Activated CD4-positive, alpha-beta T cell treated with anti-CD3 and anti-CD28 coated beads, Interleukin-2, amount 10 ng/mL, durations not matched to agents 24 days and 14 days (primary cell): ENCODE measurements at places on chromosomes 5 and 9. TPM values are rescaled to one million over a fixed set of nuclear protein-coding genes. Genes with fewer than 3 reads are reported as not detected.

DNA sequence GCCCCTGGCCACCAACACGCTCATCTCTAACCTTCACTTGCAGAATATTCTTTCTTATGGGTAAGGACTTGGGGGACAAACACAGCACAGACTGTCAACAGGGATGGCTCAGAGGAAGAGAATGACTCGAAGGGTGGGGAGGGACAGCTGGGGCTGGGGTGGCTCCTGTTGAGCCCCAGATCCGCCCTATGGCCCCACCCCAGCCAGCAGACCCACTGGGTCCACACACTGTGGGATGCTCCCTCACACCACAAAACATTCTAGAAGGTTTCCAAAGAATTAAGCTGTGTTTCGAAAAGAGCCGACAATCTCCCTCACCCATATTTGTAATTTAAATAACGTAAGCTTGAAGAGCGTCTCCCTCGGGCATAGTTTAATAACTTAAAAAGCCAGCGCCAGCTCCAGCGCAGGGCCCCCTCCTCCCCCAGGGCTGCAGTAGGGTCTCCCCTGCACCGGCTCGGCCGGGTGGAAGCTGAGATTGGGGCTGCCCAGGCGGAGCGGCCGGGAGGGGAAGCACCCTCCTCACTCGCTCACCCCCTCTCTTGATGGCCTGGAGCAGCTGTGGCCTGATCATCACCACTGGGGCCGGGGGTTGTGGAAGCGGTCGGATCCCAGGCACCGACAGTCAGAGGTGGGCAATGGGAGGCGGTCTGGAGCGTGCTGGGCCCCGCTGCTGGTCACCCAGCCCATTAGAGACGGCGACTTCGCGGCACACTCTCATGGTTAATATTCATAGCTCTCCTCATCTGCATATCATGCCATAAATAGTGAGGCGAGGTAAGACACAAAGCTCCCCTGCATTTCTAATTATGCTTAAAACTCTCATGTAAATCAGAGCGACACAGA lies 37.6 kb downstream of the NACC2 start:
- DNase-seq = no peak

DNA sequence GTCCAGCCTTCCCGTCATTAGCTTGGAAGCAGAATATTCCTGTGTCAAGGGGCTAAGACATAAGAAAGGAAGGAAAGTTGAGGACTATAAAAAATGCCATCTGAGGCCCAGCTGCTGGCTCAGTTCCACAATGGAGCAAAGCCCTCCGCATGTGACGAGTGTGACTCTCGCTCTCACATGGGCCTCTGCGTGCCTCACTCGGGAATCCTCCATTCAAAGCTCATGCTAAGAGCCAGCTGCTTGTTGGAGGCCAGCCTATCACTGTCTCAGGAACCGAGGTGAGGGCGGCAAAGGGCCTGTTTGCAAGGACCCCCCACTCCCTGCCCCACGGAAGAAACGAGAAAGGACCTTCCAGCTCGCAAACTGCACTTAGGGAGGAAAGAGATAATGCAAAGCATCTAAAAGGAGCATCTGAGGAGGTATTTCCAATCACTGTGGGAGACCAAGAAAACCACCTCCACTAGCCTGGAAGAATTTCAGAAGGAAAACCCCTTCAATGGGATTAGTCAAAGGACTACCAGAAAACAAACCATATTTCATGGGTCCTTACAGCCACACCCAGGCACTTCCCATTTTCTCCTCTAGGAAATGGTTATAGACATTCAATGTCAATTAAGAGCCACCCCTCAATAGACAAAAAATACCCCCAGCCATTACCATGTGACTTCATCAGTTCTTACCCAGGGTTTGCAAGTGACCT lies 95.3 kb downstream of the PRRT1B start:
- DNase-seq = no peak

DNA sequence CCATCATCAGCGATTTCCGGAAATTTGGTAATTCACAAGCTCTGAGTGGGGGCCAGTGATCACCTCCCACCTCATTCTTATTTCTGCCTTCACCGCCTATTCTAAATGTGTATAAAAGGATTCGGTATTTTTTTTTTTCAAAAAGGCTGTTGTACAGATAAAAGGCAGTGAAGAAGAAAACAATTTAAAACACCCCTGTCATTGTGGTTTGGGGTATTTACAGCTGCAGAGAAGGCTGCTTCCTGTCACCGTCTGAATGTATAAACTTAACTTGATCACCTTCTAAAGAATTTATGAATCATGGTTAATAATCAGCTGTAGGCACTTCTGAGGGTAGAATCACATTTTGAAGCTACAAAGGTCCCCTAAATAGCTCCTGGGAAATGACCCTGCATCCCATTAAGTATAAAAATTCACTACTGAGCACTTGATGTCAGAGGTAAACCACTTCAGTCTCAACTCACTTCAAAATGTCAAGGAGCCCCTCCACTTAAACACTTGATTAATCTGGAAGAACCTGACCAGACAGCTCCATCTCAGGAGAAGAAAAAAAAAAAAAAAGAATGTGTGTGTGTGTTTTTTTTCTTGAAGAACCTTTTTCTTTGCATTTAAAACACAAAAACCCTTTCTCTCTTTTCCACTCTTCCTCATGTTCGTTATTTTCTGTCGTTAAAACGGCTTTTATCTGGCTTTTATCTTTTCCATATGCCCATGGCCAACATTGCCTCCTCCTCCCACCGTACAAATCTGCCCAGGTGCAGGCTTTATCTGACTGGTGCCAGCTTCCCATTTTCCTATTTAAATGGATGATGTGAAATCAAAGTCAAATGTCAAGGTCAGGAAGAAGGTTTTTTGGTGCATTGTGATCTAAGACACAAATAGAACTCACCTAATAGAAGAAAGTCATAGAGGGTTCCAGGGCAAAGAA lies 291.2 kb downstream of the IRX1 start:
- DNase-seq = no peak

DNA sequence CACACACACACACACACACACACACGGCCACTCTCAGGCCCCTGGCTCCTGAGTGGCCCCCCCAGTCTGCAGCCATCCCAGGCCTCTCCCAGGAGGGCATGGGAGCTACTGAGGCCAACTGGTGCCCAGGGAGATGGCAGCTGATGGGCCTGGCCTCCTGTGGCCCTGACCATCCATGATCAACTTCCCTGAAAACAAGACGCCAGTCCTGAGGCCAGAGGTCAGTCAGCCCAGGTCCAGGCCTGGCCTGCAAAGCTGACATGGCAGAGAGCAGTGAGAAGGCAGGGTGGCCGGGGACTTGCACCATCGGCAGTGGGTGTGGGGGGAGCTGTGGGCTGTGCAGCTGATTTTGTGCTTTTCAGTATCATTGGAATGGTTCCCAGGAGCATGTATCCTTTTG lies 47.0 kb downstream of the SARDH start:
- DNase-seq = no peak

DNA sequence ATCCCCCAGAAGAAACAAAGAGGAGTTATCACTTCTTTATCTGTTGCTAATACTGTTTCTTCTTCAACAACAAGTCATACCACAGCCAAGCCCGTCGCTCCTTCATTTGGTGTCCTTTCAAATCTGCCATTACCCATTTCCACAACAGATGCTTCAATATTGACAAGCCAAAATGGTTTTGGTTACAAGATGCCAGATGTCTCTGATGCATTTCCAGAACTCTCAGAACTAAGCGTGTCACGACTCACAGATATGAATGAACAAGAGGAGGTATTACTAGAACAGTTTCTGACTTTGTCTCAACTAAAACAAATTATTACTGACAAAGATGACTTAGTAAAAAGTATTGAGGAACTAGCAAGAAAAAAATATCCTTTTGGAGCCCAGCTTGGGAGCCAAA lies 16.0 kb upstream of the HAND1 start:
- DNase-seq = no peak

DNA sequence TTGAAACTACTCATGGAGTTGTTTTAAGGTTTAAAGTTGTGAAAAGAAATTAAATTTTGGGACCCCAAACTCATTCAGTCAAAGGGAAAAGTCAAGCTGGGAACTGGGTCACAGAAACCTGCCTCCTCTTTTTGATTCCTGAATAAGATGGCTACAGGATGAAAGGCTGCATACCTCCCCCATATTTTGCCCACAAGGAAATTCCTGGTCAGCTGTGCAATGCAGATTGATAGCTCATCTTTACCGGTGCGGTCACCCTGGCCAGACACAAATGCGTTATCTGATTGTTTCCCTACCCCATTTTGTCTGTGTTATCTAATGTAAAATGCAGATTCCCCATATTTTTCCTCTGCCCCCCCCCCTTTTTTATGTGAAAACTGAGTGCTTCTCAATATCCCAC lies 1.3 kb downstream of the HAVCR2 start:
- DNase-seq = no peak

GRCh38 chr9:98034593-98035546 lies 21.7 kb upstream of the NANS start:
- DNase-seq = peak; percentile 96

DNA sequence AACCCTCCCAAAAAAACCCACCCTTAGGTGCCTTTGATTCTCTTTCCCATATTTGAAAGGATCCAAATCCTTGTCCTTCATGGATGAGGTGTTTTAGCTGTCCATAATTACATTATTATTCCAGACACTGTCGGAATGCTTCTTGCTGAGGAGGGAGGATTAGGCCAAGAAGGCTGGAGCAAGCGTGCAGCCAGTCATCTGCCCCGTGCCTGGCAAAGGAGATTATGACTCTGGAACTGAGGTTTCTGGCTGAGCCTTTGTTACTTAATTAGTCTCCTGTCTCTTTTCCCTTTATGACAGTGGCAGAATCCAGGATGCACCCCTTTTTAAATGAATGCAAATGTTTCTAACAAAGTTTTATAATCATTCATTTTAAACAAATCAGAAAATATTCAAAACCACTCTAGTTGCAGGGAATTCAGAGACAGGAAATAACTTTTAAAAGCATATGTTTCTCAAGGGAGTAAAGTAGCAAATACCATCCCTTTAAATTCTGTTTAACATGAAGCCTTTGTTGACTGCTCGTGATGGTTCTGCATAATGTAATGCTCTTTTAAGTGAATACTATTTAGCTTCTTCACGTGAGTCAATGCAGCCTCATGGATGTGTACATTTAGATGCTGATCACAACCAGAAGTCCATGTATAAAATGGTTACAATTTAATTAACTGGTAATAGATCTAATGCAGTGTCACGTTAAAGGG lies 69.8 kb downstream of the GALNT10 start:
- peak; percentile 37 for DNase-seq

DNA sequence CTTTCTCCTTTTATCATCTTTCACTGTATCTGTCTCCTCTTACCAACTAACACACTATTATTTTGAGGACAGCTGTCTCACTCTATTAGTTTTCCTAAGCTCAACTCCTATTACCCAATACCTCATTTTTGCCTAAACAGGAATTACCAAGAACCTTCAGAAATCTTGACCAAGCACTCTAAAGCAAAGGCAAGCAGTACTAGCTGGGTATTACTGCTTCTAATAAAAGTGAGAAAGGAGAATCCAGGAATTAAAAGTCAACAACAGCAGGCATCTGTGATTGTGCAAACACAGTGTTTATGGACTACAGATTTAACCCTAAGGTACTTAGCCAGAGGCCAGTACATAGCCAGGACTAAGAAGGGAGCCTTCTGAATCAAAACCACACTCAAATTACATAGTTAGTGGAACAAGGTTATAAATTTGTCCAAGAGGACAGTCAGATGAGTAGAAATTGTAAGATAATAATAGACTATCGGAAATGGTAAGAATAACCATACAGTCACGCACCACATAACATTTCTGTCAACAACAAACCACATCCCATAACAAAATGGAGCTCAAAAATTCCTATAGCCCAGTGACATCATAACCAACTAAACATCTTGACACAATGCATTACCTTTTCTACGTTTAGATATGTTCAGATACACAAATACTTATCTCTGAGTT lies 8.3 kb downstream of the RFX3 start:
- no peak for DNase-seq

Gene WHRN
- 2.0 and 2.1 TPM in 2 replicates for total RNA-seq

Gene PIP5KL1
- 0.89 and 0.90 TPM in 2 replicates for total RNA-seq

Gene RASGRF2
- total RNA-seq = 21.1 and 22.0 TPM in 2 replicates

Gene TMEM174
- total RNA-seq = not detected in 2 replicates

Gene PCDHB7
- not detected in 2 replicates for total RNA-seq

Gene ITGA2
- 3.5 and 3.9 TPM in 2 replicates for total RNA-seq

Gene NOXA1
- total RNA-seq = 0.30 and 0.36 TPM in 2 replicates
